Activated CD8-positive, alpha-beta memory T cell treated with anti-CD3 and anti-CD28 coated beads for 4 hours (primary cell): ENCODE measurements at places on chromosomes 7 and 10.

- DNase-seq = no peak
Measured at GRCh38 chr10:66782144-66782543, 143.7 kb upstream of the LRRTM3 start.

DNA sequence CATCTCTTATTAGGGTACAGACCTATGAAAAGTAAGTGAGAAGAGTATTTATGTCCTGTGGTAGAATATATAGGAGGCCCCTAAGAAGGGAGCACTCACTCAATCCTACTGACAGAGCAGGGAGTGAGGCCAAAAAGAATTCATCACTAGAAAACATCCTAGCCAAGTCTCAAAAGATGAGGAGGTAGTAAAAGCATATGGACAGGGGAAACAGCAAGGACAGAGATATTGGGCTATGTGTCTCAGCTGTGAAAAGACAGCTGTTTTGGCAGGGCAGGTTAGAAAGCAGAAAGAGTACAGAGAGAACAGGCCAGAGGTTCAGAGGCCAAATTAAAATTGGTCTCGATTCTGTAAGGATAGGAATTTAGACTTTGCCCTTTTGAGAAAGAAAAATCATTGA lies 548.3 kb upstream of the ANKRD30A start:
- DNase-seq = no peak

- no peak for DNase-seq
Measured at GRCh38 chr10:79148452-79149344, 79.9 kb downstream of the ZMIZ1 start.

GRCh38 chr7:5545222-5545914 lies 121.7 kb upstream of the TNRC18 start:
- DNase-seq = no peak

DNA sequence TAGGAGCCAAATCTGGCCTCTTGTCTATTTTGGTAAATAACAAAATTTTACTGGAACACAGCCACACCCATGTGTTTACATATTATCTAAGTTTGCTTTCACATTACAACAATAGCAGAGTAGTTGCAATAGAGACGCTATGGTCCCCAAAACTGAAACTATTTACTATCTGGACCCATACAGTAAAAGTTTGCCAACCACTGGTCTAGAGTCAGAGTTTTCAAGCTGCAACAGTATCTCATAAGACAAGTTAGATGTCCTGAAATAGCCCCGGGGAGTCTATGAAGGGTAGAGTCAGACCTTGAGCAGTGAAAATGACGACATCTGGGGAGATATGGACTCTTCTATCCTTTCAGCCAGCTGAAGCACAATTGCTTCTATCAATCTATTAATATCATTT lies 74.2 kb downstream of the CTNNA3 start:
- no peak for DNase-seq

DNA sequence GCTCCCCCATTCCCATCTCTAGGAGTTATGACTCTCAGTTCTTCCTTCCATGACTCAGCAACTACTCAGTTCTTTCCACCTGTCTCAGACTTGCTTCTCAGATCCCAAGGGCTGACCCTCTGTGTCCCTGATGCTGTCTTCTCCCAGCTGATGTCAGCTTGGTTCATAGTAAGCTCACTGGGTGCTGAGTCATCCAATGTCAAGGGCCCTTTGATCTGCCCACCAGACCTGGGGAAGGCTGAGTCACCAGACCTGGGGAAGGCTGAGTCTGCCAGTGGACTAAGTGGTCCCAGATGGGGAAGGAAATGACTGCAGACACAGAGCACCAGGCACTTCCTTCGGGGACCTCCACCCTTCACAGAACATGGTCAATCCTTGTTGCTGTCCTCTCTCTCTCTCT lies 76.1 kb upstream of the ZEB1 start:
- peak; percentile 15 for DNase-seq

- DNase-seq = no peak
Measured at GRCh38 chr7:47472444-47473157, 109.3 kb downstream of the TNS3 start.

DNA sequence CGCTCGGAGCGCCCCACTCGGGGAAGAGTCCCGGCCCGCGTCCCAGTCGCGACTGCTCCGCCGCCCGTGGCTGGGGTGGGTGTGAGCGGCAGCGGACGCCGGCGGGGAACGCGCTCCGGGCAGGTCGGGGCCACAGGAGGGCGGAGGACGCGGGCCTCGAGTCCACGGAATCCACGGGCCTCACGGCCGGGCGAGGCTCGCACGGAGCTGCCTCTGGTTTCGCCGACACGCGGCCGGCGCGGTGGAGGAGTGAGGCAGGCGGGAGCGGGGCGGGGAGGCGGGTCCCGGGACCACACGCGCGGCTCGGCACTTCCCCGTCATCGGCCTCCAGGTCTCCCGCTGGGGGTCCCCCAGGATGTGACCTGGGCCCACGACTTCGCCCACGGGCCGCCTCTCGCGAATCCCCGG lies 533 bp upstream of the NKX6-2 start:
- no peak for DNase-seq

GRCh38 chr7:157767506-157768197 lies 430.8 kb downstream of the DNAJB6 start:
- DNase-seq = no peak

GRCh38 chr10:59279991-59280505 lies 82.3 kb downstream of the FAM13C start:
- no peak for DNase-seq

- no peak for DNase-seq
Measured at GRCh38 chr10:10758306-10758705, 259.4 kb upstream of the CELF2 start.

- no peak for DNase-seq
Measured at GRCh38 chr10:31261511-31262311, 57.3 kb upstream of the ZEB1 start.

- DNase-seq = no peak
Measured at GRCh38 chr10:86350897-86351296, 15.7 kb downstream of the GRID1 start.
